ENCODE measurements at places on chromosomes 5 and 9.
A peak's percentile ranks its signal among the peaks of the same experiment; 100 is the strongest.

DNA sequence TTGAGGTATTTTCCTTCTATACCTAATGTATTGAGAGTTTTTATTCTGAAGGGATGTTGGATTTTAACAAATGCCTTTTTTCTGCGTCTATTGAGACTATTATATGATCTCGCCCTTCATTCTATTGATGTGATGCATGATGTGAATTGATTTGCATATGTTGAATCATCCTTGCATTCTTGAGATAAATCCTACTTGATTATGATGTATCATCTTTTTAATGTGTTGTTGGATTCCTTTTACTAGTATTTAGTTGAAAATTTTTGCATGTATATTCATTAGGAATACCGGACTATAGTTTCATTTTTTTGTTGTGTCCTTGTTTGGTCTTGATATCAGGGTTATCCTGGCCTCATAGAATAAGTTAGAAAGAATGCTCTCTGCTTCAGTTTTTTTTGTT is 169.7 kb downstream of the NPR3 start:
- no peak for DNase-seq

- DNase-seq: no peak
Observed at GRCh38 chr5:174970502-174970901, 246.1 kb downstream of the MSX2 start.

DNA sequence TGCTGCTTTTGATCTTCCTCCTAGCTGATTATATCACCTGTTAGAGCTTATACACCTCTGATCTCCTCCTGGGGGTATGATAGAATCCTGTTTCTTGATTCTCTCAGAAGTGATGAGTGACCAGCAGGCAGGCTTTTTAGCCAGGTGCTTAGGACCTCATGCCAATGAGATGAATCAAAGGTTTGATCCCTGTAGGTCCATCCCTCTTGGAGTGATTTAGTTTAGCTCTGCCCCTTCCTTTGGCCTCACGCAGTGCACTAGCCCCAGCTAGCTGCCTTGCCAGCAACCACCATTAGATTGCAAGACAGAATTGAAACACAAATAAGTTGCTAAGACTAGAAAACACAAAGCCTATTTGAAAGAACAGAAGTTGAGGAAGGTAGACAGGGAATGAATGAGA is 84.4 kb downstream of the ZSWIM6 start:
- no peak for DNase-seq

GRCh38 chr5:40551496-40552491 is 127.9 kb upstream of the PTGER4 start:
- DNase-seq: peak; percentile 80

DNA sequence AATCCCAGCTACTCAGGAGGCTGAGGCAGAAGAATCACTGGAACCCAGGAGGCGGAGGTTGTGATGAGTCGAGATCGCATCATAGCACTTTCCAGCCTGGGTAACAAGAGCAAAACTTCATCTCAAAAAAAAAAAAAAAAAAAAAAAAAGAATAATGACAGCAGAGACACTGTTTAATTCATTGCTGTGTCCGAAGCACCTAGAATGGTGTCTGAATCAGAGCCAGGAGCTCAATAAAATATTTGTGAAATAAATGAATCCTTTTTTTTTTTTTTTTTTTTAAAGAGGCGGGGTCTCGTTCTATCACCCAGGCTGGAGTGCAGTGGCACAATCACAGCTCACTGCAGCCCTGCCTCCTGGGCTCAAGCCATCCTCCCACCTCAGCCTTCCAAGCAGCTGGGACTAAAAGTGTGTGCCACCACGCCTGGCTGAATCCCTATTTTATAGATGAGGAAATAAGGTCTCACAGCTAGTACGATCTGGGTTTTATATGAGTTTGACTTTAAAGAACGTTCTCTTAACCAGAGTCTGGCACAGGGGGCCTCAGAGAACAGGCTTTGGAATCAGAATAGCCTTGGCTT is 47.8 kb downstream of the THOC3 start:
- DNase-seq: no peak

Data from glomerular endothelial cell (primary cell).